Thoracic aorta endothelial cell (primary cell): ENCODE measurements at places on chromosomes 16 and 17. TPM values are rescaled to one million over a fixed set of nuclear protein-coding genes. Genes with fewer than 3 reads are reported as not detected.

TBC1D3B gene
- 0.93 and 1.1 TPM in 2 replicates for total RNA-seq

OTOA gene
- total RNA-seq: 0.07 TPM in 1 of 2 replicates, not detected in the other

GAST gene
- not detected in 2 replicates for total RNA-seq

PLLP gene
- total RNA-seq: 1.4 and 2.0 TPM in 2 replicates

CDH1 gene
- not detected in 2 replicates for total RNA-seq

GPR142 gene
- total RNA-seq: not detected in 2 replicates

CES5A gene
- total RNA-seq: not detected in 2 replicates

TMEM204 gene
- total RNA-seq: 14.9 and 24.1 TPM in 2 replicates

AIPL1 gene
- not detected in 2 replicates for total RNA-seq
